Stimulated activated CD4-positive, alpha-beta T cell treated with anti-CD3 and anti-CD28 coated beads, Interleukin-12 subunit alpha, Interleukin-12 subunit beta, amount 100 ng/mL, for 4 hours (primary cell): ENCODE measurements at places on chromosomes 12 and 14.

DNA sequence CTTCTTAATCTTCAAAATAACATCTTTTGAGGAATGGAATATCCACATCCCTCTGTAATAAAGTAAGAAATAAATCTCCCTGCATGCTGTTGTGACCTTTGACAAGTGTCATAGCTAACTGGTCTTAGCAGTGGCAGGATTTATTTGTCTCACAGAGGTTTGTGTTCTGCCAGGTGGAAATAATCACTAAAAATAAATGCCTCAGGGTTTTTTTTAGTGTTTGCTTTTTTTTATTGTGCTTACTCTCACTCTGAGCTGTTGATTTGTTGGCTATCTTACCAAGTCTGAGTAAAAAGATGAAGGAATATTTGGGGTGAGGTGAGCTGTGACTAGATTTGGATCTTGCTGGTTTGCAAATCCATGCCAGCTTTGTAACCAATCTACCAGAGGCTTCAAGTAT, 285.4 kb downstream of the ALG10B start:
- no peak for DNase-seq

DNA sequence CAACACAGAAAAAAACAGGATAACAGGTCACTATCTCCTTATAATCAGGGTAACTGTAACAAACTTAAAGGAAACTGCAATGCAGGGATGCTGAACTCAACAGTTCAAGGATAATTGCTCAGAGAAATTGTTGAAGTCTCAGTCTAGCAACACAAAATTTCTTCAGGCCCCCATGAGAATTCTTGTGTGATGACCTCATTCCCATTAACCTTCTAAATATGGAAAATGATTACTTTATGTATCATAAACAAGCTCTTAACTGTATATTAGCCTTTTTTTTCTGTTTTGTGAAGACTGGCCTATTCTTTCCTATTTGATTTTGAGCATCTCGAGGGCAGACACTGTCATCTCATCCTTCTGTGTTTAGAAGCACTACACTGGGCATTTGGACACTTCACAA, 47.1 kb downstream of the IGF1 start:
- DNase-seq, result no peak

DNA sequence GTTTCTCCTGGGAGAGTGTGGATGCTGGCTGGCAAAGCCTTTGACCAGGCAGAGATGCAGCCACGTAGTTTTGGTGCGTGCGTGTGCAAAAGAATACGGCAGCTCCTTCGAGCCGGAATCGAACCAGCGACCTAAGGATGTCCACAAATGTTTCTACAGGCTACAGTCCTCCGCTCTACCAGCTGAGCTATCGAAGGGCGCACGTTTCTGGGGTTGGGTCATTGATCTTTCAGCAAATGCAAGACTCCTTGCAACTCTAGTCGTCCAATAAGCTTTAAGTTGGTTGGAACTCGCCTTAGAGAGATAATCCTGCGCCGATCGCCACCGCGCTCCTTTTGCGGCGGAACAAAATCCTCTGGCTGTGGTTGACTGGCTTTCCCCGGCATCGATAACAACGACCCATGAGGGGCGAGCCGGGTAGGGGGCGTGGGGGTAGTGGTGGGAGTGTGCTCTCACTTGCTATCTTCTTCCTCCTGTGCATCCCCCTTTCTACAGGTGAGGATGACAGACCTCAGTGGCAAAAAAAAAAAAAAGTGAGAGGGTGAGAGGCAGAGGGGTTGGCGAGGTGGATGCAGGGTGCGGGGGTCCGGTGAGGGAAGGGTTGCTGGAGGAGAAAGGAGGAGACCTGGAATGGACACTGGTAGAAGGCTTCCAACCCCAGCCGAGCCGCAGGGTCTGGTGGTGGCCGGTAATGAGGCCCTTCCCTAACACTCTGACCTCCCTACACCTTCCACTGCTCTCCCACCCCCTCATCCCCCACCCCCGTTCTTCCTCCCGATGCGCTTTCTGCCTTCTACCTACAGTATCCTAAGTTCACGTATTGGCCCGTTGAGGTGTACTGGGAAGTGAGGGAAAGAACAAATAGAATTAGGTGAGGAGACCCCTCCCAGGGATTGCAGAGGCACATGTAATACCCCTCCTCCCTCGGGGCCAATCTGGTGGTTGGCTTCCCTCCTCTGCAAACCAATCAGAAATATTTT, 11.8 kb upstream of the OR6S1 start:
- peak; percentile 51 for DNase-seq

DNA sequence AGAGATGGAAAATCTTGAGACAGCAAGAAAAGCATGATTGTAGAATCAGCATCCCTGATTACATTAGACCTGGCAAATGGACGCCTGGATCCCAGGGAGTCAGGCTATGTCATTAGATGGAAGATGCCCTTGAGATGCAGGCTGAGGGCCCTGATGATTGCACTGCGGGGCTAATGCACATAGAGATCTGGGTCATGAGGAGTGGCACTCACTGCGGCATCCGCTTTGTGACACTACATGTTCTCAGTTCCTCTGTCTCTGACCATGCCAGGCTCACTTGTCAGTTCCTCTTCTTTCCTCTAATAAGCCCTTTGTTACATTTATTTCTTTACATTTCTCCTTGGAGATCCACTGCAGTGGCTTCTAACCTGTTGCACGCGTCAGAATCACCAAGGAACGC, 70.1 kb upstream of the GPATCH2L start:
- DNase-seq, result no peak

DNA sequence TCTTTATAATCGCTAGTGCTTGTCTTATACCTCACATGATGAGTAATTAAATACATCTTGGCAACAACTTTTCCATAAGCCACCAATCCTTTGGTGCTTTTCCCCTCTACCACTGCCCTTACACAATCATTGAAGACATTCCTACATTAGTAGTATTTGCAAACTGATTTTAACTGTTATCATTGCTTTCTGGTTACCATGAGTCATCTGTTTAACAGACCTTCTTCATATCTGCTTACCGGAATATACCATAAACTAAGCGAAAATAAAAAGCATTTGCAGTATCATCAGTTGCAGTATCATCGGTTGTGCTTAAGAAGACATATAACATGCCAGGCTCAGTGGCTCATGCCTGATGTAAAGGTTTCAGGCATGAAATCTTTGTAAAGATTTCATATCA, 54.8 kb upstream of the PLEKHA5 start:
- no peak for DNase-seq

DNA sequence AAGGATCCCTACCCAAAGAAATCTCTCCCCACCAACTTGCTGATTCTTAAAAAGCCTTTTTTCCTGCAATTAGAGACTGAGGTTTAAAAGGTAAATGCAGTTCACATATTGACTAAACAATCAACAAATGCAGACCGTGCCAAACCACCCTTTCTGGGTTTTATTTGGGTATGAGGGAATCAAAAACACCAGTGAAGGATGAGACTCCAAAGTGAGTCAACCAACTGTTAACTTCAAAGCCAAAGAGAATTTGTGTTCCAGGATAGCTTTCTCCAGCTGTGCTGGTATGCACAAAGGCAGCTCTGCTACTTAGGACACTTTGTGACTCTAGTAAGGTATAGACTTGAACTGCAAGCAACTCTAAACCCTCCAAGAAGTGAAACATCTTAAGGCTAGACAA, 39.4 kb downstream of the RPS29 start:
- no peak for DNase-seq

DNA sequence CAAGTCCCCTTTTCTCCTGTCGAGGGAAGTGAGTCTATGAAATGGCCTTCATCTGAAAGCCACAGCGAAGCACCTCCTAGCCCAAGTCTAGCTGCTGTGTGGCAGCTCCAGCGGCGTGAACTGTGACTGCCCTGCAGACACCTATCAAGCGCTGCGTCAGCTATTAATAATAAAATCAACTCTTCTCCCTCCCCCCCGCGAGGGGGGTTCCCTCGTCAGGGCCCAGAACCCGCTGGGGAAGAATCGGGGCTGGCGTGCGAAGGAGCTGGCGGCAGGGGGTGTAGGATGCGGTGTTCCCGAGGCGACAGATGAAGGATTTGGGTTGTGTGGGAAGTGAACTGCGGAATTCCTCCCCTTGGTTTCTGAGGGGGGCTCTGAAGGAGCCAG, 662 bp upstream of the ATP2A2 start:
- peak; percentile 54 for DNase-seq

- no peak for DNase-seq
Measured at GRCh38 chr14:20684662-20685456, 499 bp downstream of the RNASE4 start.

DNA sequence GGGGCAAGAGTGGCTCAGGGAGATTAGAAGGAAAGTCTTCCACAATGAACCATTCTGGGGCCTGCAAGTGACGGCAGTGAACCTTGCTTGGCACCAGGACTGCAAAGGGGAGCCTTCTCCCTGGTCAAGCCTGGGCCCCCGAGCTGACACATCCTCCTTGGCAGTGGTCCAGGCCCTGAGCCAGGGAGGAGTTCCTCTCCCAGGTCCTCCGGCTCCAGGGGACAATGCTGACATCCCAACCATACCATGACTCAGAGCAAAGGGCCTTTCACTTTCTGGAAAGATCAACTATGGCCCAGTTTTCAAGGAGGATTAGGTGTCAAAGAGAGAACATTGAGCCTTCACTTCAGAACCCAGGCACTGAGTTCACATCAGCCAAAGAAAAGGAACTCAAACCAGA, 756.5 kb upstream of the TBX3 start:
- no peak for DNase-seq

DNA sequence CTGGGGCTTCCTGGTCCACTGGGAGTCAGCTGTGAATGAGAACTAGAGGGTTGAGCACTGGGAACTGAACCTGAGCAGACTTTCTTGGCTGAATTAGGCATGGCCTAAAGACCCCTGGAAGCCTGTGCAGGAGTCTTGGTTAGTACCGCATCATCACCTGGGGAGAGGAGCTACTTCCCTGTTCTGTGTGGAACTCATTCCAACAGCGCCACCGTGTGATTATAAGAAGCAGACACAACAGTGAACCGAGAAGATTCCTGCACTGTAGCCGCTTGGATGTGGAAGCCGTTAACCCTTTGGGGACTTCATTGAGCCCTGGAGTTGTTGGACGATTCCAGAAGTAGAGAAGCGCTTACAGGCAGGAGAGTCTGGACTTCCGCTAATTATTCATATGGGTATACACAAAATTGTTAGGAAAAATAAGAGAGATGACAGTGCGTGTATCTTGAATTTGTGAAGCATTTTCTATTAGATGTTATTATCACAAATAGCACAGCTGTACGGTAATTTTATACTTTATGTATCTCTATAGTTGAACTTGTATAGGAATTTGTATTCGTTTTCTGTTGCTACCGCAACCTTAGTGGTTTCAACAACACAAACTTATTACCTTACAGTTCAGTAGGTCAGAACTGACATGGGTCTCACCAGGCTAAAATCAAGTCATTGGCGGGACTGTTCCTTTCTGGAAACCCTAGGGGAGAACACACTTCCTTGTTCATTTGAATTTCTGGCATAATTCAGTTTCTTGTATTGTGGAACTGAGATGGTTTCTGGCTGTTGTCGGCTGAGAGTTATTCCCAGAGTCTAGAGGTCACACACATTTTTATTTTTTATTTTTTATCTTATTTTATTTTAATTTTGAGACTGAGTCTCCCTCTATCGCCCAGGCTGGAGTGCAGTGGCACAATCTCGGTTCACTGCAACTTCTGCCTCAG, 100.7 kb downstream of the C2CD5 start:
- DNase-seq, result peak; percentile 41

DNA sequence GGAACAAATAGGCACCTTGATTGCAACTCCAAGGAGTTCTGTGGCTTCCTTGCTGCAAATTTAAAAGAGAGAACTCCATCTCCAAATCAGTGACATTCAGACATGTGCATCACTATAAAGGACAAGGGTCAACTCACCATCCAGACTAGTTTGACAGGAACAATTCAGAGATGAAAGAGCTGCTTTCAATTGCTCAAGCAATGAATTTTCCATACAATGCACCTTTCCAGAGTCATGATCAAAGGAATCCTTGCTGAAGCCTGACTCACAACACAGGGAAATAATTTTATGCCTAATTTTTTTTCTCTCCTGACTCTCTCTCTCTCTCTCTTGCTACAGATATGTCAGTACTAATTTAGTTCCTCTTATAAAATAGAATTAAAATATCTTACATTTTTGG, 380.5 kb upstream of the GARIN6 start:
- DNase-seq, result no peak

GRCh38 chr12:1607940-1608712, 13.7 kb upstream of the FBXL14 start:
- DNase-seq, result no peak

DNA sequence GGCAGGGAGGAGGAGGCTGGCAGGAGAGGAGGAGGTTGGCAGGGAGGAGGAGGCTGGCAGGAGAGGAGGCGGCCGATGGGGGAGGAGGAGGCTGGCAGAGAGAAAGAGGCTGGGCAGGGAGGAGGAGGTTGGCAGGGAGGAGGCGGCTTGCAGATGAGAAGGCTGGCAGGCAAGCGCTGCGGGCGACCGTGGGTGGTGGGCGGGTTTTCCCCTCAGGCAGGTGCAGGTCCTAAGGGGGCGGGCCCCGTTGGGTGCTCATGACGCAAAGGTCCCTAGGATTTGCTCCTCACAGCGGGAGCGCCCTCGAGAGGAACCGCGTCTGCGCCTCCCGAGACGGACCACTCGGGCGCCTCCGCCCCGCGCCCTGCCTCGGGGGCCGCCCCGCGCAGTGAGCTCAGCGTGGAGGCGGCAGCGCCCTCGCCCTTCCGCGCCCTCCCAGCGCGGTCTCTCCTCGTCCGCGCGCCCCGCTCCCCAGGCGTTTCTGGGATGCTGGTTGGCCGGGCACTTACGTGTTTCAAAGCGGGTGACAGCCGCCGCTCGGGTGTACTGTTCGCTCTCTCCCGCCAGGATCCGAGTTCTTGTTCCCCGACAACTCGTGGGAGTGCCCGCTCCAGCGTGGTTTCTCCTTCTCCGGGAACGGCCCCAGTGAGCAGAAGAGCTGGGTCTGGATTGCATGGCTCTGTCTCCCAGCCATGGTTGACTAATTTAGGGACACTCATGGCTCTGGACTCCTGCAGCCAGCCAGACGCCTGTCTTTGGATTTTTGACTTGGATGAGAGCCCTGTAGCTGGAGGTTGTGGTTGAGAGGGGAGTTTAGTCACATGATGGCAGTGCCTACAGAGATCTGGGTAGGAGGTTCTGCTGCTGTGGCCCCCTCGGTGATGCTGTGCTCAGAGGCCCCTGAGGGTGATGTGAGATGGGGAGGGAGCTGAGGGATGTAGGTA, 64.1 kb upstream of the PPP4R3A start:
- DNase-seq, result peak; percentile 93

- DNase-seq, result no peak
Measured at GRCh38 chr14:64060199-64060545, 207.4 kb downstream of the SYNE2 start.

DNA sequence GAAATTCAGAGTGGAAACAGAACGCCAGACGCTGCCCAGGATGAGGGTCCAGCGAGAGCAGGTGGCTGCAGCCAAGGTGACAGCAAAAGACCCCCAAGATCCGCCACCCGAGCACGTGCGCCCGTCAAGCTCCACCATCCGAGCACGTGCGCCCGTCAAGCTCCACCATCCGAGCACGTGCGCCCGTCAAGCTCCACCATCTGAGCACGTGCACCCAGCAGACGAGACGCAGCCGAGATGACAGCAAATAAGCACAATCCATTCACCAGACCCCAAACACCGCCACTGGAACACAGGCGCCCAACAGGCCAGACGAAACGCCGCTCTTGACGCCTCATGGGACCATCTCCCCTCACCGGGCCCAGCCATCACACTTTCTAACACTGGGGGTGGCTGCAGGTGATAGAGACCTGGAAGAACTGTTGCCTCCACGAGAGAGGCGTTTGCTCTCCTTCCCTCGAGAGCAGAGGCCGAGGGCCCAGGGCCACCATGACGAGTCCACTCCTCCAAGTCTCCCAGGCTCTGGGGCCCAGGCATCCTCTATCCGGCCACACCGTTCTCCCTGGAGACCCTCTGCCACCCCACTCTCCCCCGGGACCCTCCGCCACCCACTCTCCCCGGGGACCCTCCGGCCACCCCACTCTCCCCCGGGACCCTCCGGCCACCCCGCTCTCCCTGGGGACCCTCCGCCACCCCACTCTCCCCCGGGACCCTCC, 62.1 kb upstream of the GALNT9 start:
- DNase-seq, result no peak
